ENCODE measurements at places on chromosomes 7 and 10.

DNA sequence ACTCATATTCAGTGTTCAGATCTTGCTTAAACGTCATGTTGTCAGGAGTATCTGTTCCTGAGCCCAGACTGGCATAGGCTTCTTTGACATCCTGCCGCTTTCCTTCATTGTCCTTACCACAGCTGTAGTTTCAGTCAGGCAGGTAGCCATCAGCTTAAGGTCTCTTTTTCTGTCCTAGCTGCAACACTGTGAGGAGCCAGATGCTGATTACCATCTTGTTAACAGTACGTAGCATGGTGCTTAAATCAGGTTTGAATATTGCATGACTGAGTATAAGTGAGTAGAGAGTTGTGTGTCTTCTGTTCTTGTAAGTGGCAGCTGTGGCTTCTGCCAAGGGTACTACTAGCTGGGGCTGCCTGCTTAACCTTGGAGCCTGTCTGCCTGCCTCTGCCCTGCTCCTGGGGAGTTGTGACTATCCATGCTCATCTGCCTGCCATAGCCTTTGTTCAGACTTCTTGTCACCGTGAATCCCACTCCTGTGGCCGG, 92.6 kb downstream of the MAPK8 start:
- no peaks in the 10 kb centered on the region for H3K36me3 ChIP-seq
- H3K4me3 ChIP-seq, result no peak overlapping the region
- no peaks in the 10 kb centered on the region for H3K4me1 ChIP-seq
- H3K27me3 ChIP-seq, result no peaks in the 10 kb centered on the region
- no peak overlapping the region for H3K27ac ChIP-seq

- DNase-seq, result no peak
- H3K4me1 ChIP-seq, result peaks cover 9% of the 10 kb centered on the region
- H3K36me3 ChIP-seq, result no peaks in the 10 kb centered on the region
- H3K4me3 ChIP-seq, result no peak overlapping the region
Observed at GRCh38 chr7:155450970-155451801, 6.7 kb upstream of the EN2 start.

DNA sequence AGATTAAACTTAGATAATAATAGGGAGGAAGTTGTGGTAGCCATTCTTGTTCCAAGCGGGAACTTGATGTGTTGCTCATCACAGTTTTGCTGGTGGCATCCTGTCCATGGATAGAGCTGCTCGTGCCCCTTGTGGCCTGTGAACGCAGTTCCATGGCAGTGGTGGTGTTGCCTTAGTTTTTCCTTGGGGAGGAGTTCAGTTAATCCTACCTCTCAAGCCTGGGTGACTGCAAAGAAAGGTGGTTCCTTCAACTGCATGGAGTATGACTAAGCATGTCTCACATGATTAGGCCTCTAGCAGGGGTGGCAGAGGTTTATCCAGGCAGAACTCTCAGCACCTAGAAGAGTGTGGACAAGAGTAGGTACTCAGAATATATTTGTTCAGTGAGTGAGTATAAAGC, 99.7 kb downstream of the MAPK8 start:
- H3K27me3 ChIP-seq, result no peaks in the 10 kb centered on the region
- no peaks in the 10 kb centered on the region for H3K4me1 ChIP-seq
- DNase-seq, result no peak
- H3K4me3 ChIP-seq, result no peak overlapping the region
- no peak overlapping the region for H3K27ac ChIP-seq

- no peaks in the 10 kb centered on the region for H3K27me3 ChIP-seq
- H3K36me3 ChIP-seq, result no peaks in the 10 kb centered on the region
- no peak for DNase-seq
- H3K4me3 ChIP-seq, result no peak overlapping the region
Observed at GRCh38 chr10:21624951-21625350, 90.9 kb downstream of the MLLT10 start.

DNA sequence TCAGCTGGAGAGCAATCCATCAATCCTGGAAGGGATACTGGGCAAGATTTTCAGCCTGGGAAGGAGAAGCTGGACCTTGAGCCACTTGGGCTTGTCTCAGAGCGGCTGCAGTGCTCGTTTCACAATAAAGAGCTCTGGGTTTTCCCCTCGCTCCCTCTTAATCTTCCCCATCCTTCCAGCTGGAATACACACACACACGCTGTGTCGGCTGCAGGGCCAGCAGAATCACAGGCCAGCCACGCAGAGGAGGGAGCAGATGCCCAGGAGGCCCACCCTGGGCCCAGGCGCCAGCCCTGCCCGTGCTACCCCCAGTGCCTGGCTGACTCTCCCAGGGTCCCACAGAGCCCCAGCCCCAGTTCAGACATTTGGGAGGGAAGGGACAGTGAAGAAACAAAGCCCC, 255.1 kb downstream of the TNS3 start:
- H3K27me3 ChIP-seq, result no peaks in the 10 kb centered on the region
- peak overlapping the region; percentile 85 for H3K27ac ChIP-seq
- peaks cover 66% of the 10 kb centered on the region for H3K4me1 ChIP-seq
- H3K4me3 ChIP-seq, result peak overlapping the region; percentile 26
- DNase-seq, result peak; percentile 40

DNA sequence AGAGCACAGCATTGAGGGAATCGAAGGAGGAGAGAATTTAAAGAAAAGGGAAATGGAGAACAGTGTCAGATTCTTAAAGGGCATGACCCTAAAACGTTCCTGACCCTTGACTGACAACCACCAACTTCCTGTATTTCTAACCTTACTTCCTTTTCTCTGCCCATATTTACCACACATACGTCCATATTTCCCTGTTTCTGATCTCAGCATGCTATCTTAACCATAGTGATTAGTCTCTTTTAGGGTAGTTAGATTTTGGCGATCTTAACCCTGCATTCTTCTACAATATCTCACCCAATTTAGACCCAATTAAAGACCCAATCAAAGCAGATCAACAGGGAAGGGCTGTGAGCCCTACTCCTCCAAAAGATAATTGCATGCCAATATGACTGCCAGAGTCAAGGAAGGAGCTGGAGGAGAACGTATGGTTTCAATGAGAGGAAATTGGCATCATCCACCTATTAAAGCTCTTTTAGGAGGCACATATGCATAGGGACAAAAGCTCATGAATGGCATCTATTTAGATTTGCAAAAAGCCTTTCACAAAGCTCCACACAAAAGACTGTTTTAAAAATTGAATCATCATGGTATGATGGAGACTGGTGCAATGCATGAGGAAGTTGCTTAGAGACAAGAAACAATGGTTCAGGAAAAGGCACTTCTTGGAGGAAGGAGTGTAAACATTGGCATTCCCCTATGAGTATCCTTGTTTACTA, 49.0 kb upstream of the ARHGAP12 start:
- H3K4me1 ChIP-seq, result peaks cover 16% of the 10 kb centered on the region
- H3K27me3 ChIP-seq, result no peaks in the 10 kb centered on the region
- no peak for DNase-seq
- no peaks in the 10 kb centered on the region for H3K36me3 ChIP-seq
- H3K4me3 ChIP-seq, result no peak overlapping the region

- no peak for DNase-seq
- no peak overlapping the region for H3K27ac ChIP-seq
- no peaks in the 10 kb centered on the region for H3K36me3 ChIP-seq
- no peaks in the 10 kb centered on the region for H3K27me3 ChIP-seq
- H3K4me1 ChIP-seq, result no peaks in the 10 kb centered on the region
Observed at GRCh38 chr7:76265299-76265698, 37.2 kb upstream of the HSPB1 start.
